ENCODE measurements at places on chromosomes 12 and 14.

GRCh38 chr14:68929623-68930307 is 49.3 kb downstream of the ACTN1 start:
- DNase-seq: no peak

GRCh38 chr12:111505601-111506036 is 93.5 kb downstream of the ATXN2 start:
- DNase-seq: no peak

- no peak for DNase-seq
Measured at GRCh38 chr12:49985981-49986380, 13.2 kb downstream of the AQP6 start.

- no peak for DNase-seq
Measured at GRCh38 chr12:106211973-106212372, 35.8 kb downstream of the CKAP4 start.

GRCh38 chr12:120610560-120610959 is 29.4 kb upstream of the POP5 start:
- DNase-seq: no peak

- no peak for DNase-seq
Measured at GRCh38 chr14:51093371-51094281, 1.3 kb downstream of the TRIM9 start.

- no peak for DNase-seq
Measured at GRCh38 chr12:94457311-94457710, 2.4 kb downstream of the CEP83 start.

DNA sequence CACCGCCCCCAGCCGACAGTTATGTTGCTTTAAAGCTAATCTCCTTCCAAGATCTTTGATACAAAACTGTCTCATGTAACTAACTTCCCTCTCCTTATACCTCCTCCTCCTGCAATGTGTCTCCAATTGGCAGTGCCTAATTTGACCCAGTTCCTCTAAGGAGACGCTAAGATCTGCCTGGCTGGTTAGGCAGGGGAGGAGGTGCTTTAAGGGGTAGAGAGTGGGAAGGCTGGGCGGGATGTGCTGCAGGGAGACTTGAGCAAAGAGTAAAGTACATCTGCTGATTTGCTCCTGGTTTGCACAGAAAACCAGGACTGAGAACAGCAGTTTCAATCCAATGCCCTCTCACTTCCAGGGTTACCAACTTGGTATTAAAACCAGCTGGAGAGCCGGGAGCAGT is 7.4 kb upstream of the IKZF4 start:
- DNase-seq: no peak

DNA sequence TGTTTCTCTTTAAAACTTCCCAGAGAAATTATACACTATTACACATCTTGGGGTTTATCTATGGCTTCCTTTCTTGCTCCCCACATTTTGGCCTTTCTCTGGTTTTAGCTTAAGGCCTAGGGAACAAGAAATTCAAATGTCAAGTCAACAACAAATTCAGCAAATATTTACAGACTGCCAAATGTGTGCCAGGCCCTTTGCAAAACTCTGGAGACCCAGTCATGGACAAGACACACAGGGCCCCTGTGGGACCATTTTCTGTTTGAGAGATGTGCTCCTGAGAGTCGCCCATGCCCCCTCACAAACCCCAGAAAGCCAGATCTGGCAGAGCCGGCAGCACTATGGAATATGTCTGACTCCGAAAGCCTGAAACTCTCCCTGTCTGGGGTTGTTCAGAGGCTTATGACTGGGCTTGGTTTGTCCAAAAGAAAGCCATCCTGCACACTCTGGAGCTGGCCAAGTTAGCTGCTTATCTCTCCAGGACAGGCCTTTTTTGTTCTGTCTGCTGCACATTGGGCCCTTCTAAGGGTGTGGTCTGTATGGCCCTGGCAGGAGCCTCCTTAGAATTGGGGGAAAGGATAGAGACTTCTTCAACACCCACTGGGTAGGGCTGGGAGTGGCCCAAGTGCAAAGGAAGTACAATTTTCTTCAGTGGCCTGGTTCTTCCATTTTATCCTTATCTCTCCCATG is 1.1 kb upstream of the KRT3 start:
- DNase-seq: no peak

DNA sequence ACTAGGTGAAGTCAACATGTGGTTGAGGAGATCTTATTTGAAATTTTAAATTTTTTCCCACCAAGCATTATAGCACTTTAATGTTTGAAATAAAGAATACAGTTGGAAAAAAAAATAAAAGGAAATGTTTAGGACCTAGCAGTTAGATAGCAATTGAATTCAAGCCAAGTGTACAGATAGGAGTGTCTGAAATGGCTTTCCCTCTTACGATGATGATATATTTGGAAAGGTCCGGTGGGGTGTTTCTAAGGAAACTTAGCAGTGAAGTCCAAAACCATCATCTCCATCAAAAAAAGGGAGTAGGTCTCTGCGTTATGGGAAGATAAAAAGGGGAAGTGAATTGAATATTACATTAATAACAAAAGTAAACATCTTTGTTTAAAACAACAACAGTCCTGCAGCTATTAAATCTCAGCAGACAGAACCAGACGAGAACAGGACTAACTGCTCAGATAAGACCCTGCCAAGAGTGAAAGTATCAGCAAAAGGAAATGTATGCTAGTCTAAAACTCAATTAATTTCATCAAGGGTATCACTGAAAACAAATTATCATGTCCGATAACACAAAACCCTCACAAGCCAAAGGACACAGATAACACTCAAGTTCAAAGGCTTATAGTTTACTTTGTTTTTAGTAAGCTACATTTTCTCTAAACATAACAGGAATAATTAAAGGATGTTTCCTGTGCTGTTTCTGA is 242.0 kb downstream of the BMP4 start:
- no peak for DNase-seq

- DNase-seq: no peak
Measured at GRCh38 chr14:23446291-23446851, 10.9 kb upstream of the MYH7 start.

- DNase-seq: no peak
Measured at GRCh38 chr12:103177639-103178255, 220.3 kb downstream of the ASCL1 start.

- no peak for DNase-seq
Measured at GRCh38 chr14:61120576-61120975, 139.5 kb downstream of the SLC38A6 start.

GRCh38 chr14:67524634-67524963 is 8.5 kb upstream of the PLEKHH1 start:
- no peak for DNase-seq

DNA sequence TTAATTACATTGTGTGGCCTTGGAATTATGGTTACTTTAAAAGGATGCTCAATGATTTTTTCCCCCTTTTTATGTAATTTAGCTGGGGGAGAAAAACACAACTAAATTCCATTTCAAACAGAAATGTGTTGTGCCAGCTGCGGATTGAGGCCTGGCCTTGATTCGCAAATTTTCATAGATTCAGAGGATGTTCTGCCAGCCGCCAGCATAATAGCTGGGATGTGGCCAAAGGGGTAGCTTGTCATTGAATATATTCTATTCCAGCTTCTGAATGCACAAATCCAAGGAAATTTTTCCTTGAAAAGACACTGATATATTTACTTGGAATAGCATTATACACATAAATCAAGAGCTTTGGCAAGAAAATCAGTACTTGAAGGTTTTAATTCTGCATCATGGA is 43.7 kb downstream of the TRHDE start:
- DNase-seq: no peak

- no peak for DNase-seq
Measured at GRCh38 chr12:68287106-68287505, 33.7 kb upstream of the IL22 start.

- DNase-seq: no peak
Measured at GRCh38 chr12:116261525-116262100, 15.9 kb downstream of the MED13L start.

GRCh38 chr14:104588066-104588857 is 8.7 kb downstream of the C14orf180 start:
- DNase-seq: no peak

Data from stromal cell of bone marrow (primary cell).